HFFc6 (cell line): ENCODE measurements at places on chromosomes 3 and 15. TPM values are rescaled to one million over a fixed set of nuclear protein-coding genes. Genes with fewer than 3 reads are reported as not detected.

- H3K4me1 ChIP-seq = peaks cover 97% of the 10 kb centered on the region
- H3K36me3 ChIP-seq = peaks cover 75% of the 10 kb centered on the region
- H3K27me3 ChIP-seq = peaks cover 35% of the 10 kb centered on the region
- DNase-seq = no peak
These were observed 21.1 kb downstream of the ANXA2 start for GRCh38 chr15:60376677-60377095.

DNA sequence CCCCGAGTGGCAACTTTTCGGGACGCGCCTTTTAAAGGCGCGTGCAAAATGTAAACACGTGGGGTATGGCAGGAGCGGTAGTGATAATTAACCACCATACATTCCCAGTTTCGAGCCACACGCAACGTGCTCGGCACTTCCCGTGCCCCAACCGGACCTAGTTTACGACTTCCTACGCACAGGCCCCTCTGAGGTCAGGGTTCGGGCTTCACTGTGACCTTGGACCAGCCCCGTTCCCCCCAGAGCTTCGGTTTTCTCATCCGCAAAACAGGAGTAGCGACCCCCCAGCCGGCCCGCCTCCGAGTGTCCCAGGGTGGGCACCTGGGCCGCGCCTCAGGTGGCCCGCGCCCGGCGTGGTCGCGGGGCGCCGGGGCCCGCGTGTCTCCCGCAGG lies 451 bp downstream of the CHCHD4 start:
- DNase-seq = no peak
- H3K27me3 ChIP-seq = peaks cover 3% of the 10 kb centered on the region; the same call in 1 of the 2 replicates
- H3K27ac ChIP-seq = peak overlapping the region; percentile 86
- peaks cover 28% of the 10 kb centered on the region for H3K36me3 ChIP-seq
- H3K4me3 ChIP-seq = peak overlapping the region; percentile 100
- H3K4me1 ChIP-seq = peaks cover 38% of the 10 kb centered on the region

DNA sequence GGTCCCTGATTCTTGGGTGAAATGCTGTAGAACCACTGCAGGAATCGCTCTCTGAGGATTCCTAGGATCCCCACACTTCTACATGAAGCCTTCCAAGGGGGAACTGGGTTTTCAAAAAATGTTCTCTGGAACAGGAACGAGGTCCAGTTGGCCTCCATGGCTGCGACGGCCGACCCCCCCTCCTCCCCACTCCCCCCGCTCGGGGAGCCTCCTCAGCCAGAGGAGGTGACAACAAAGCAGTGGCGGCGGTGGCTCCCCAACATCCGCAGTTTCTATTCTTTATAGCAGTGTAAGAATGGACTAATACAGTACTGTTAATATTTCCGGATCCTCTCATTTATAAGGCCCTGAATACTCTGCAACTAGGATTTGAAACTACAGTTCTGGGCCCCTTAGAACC lies 84.0 kb upstream of the PLAAT1 start:
- H3K4me3 ChIP-seq = no peak overlapping the region
- DNase-seq = no peak
- no peaks in the 10 kb centered on the region for H3K27me3 ChIP-seq
- H3K4me1 ChIP-seq = no peaks in the 10 kb centered on the region
- no peak overlapping the region for H3K27ac ChIP-seq

DNA sequence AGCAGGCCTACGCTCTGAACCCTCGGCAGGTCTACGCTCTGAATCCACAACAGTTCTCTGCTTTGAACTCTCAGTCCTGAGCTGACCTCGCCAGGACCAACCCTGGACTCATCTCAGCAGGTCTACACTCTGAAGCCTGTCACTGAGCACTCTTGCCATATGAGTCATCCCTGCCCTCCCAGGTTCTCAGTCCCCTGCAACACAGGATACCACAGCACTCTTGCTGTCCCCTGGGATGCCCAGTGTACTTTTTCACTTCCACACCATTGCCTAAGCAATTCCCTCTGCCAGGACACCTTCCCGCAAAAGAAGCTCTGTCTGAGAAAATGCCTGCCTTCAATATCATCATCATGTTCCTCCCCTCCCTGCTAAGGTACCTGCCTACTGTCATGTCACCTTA lies 42.0 kb downstream of the NUP210 start:
- 0 out of 2 replicates have a peak overlapping the region, but pooled peaks have one; percentile 8 for H3K27ac ChIP-seq
- DNase-seq = no peak
- no peaks in the 10 kb centered on the region for H3K36me3 ChIP-seq
- peaks cover 46% of the 10 kb centered on the region for H3K4me1 ChIP-seq
- no peak overlapping the region for H3K4me3 ChIP-seq
- peaks cover 6% of the 10 kb centered on the region; the same call in 1 of the 2 replicates for H3K27me3 ChIP-seq

DNA sequence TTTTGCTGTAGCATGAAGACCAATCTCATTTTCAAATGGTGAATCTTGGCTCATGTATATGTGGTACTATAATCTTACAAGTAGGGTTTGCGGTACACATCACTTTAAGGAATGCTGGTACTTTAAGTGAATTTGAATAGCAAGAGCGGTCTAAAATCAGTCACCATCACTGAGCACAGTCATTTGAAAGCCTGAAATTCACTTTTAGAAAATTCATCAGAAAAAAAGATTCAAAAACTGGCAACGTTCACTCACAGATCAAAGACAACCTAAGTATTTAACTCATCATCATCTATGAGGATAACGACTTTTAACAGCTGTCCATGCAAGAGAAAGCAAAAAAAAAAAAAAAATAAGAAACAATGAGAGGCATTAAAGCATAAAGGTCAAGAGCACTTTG lies 111.6 kb downstream of the FHIT start:
- no peaks in the 10 kb centered on the region for H3K4me1 ChIP-seq
- no peaks in the 10 kb centered on the region for H3K27me3 ChIP-seq
- DNase-seq = no peak
- no peak overlapping the region for H3K4me3 ChIP-seq

DNA sequence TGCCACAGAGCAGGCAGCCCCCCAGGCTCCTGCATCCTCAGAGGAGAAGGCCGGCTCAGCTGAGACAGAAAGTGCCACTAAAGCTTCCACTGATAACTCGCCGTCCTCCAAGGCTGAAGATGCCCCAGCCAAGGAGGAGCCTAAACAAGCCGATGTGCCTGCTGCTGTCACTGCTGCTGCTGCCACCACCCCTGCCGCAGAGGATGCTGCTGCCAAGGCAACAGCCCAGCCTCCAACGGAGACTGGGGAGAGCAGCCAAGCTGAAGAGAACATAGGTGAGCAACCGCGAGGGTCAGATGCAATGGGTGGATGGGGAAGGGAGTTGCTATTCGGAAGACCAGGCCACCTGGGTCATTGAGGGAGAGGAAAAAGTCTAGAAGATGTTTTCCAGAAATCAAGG lies 53.0 kb downstream of the GAP43 start:
- no peak overlapping the region for H3K27ac ChIP-seq
- DNase-seq = no peak
- no peaks in the 10 kb centered on the region for H3K36me3 ChIP-seq
- peaks cover 17% of the 10 kb centered on the region; the same call in 1 of the 2 replicates for H3K27me3 ChIP-seq
- H3K4me1 ChIP-seq = no peaks in the 10 kb centered on the region

DNA sequence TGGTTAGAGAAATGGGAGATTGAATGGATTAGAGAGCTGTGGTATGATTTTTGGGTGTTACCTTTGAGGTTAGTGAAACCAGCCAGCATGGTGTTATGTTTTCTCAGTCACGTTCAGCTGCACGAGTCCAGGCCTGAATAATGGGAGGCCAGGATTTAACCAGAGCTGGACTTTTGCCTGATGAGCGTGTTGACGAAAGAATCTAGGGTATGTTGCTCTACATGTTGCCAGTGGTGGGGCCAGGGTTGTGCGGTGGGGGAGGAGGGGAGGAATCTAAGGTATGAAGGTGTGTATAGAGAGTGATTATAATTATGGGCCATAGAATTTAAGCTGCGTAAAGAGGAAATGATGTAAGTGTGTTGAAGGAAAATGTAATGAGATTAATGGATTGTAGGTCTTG lies 22.8 kb downstream of the MINDY2 start:
- peaks cover 36% of the 10 kb centered on the region for H3K36me3 ChIP-seq
- H3K27me3 ChIP-seq = peaks cover 3% of the 10 kb centered on the region
- H3K4me3 ChIP-seq = no peak overlapping the region
- no peak for DNase-seq

DNA sequence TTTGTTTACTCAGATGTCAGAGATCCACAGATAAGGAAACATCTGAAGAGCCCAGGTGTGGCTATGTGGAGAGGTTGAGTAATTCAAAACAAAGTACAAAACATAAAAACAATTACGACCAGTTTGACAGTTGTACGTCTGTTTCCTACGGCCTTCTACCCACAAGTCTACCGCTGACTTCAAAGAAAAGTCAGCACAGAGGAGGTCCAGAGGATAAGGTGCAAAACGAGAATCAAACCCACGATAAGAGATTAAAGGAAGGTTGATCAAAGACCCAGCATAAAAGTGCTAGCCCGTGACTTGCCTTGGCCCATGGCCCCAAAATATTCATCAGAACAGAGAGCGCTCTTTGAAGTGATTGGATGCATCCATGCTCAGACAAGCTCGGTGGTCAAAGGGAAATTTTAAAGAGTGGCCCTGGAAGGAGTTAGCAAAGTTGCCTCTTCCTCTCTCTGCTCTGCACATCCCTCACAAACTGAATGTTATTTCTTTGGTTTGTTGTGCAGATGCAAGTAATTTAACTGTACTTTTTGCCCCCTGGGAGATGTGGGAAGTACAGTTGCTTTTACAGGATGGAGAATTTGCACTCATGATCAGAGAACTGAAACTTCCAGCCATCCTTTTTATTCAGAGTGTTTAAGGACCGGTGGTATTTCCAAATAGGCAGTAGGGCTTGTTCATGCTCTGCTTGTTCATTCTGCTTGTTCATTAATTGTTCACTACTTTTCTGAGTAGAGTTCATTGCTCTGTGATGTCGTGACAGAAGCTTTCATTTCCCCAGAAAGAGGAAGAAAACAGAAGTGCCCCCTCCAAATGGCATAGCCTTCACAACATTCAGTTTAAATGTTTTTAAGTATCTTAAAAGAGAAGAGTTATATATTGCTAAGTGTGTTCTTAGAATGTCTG lies 31.1 kb downstream of the MME start:
- H3K27me3 ChIP-seq = no peaks in the 10 kb centered on the region
- no peak overlapping the region for H3K27ac ChIP-seq
- DNase-seq = no peak
- peaks cover 1% of the 10 kb centered on the region; the same call in 1 of the 2 replicates for H3K4me1 ChIP-seq
- peaks cover 8% of the 10 kb centered on the region for H3K36me3 ChIP-seq

DNA sequence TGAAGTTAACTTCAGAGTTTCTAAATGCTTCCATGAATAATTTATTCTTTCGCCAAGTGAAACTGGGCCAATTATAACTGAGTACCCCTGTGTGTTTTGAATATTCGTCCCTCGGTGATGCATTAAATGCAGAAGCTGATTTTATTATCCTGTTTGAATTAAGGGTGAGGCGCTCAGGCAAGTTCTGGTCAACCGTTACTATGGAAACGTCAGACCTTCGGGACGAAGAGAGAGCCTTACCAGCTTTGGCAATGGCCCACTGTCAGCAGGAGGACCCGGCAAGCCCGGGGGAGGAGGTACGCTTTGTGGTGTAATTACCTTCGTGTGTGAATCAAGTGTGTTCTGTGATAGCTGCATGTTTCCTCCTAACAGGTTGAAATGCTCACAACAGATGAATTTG lies 239.8 kb downstream of the ITPR1 start:
- no peaks in the 10 kb centered on the region for H3K36me3 ChIP-seq
- H3K27ac ChIP-seq = no peak overlapping the region
- H3K4me3 ChIP-seq = no peak overlapping the region
- DNase-seq = no peak

GRCh38 chr15:81152799-81153198 lies 18.7 kb downstream of the CFAP161 start:
- H3K4me3 ChIP-seq = no peak overlapping the region
- peaks cover 5% of the 10 kb centered on the region for H3K4me1 ChIP-seq
- no peak for DNase-seq

GRCh38 chr3:46884929-46885328 lies 7.4 kb downstream of the PTH1R start:
- no peak overlapping the region for H3K4me3 ChIP-seq
- H3K36me3 ChIP-seq = no peaks in the 10 kb centered on the region; the same call in 1 of the 2 replicates
- no peak overlapping the region for H3K27ac ChIP-seq
- no peak for DNase-seq
- no peaks in the 10 kb centered on the region for H3K4me1 ChIP-seq
- H3K27me3 ChIP-seq = peaks cover 25% of the 10 kb centered on the region

DNA sequence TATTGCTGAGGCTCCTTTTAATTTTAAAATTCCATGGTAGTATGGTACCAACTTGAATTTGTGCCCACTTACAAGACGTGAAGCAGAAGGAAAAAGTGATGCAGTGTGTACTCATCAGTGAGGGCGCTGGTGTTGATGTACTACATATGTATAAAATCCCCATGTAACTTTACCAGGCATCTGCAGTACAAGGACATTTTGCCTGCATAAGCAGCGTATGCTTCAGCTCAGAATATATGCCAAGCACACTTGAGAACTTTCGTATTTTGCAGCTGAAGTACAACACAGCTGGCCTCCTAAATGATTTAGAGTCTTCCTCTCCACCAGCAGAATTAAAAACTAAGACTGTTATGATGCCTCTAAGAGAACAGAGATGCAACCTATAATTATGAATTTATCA lies 108.9 kb downstream of the RYR3 start:
- H3K4me3 ChIP-seq = no peak overlapping the region
- H3K36me3 ChIP-seq = no peaks in the 10 kb centered on the region
- H3K4me1 ChIP-seq = no peaks in the 10 kb centered on the region
- peaks cover 8% of the 10 kb centered on the region for H3K27me3 ChIP-seq
- no peak for DNase-seq

Gene MYO1E
- 108 and 130 TPM in 2 replicates for total RNA-seq

Gene CCDC54
- total RNA-seq = not detected in 2 replicates

Gene ARPIN
- total RNA-seq = 5.8 to 9.9 TPM (median 8.0 TPM) in 3 replicates

Gene AMT
- total RNA-seq = 1.2 to 3.2 TPM (median 2.4 TPM) in 3 replicates

Gene SYNM
- total RNA-seq = 4.9 to 7.8 TPM (median 5.1 TPM) in 3 replicates
